Cardiac septum (tissue), 1 donor: ENCODE measurements at places on chromosomes 11 and 22.

GRCh38 chr11:16278979-16279378 lies 77.4 kb downstream of the SOX6 start:
- no peak for DNase-seq

DNA sequence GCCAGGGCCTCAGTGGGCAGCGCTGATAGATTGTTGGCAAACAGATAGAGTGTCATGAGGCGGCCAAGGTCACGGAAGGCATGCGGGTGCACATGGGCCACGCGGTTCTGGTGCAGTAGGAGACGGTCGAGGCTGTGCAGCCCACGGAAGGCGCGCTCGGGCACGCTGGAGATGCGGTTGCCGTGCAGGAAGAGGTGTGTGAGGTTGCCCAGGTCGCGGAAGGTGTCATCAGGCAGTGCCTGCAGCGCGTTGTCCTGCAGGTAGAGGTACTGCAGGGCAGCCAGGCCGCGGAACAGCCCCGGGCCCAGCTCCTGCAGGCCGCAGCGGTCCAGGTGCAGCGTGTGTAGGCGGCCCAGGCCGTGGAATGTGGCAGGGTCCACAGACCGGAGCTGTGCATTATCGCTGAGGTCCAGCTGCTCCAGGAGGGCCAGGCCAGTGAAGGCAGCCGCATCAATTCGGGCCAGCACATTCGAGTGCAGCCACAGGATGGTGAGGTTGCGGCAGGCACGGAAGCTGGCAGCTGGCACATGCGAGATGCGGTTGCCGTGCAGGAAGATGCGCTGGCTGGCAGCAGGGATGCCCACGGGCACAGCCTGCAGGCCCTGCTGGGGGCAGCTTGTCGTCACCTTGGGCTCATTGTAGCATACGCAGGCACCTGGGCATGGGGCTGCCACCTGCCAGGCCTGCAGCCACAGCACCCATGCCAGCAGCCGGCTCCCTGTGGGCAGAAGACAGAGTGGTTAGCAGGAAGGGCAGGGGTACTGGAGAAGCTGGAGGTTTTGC lies 25.5 kb downstream of the RTN4R start:
- DNase-seq: no peak

DNA sequence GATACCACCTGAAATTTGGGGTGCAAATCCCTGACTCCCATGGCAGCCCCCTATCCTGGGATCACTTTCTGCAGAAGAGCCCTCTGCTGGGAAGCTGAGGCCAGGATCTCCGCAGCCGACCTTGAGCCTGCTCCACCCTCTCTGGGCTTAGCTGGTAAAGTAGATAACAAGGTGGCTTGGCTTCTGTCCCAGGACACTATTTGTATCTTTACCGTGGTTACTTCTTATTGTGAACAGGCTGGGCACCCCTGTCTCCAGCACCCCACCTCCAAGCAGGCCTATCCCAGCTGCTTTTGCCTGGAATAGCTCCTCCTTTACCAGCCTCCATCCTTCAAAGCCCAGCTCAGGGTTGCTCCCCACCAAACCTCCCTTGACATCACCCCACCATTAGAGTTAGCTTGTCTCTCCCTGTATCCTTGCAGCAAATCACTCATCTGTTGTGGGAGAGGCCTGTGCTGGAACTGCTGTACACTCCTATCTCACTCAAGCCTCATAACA lies 35.2 kb upstream of the P2RY2 start:
- no peak for DNase-seq

DNA sequence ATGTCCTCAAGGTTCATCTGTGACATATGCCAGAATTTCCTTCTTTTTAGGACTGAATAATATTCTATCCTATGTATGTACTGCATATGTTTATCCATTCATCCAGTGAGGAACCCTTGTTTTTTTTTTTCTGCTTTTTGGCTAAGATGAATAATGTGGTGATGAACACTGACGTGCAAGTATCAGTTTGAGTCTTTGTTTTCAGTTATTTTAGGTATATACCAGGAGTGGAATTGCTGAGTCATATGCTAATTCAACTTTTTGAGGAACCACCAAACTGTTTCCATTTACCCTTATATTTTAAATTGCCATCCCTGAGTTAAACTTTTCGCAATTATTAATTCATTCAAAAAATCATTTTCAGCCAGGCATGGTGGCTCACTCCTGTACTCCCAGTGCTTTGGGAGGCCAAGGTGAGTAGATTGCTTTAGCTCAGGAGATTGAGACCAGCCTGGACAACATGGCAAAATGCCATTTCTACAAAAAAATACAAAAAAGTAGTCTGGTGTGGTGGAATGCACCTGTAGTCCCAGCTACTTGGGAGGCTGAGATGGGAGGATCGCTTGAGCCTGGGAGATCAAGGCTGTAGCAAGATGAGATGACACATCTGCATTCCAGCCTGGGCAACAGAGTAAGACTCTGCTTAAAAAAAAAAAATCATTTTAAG lies 64.2 kb downstream of the MICAL2 start:
- DNase-seq: no peak

DNA sequence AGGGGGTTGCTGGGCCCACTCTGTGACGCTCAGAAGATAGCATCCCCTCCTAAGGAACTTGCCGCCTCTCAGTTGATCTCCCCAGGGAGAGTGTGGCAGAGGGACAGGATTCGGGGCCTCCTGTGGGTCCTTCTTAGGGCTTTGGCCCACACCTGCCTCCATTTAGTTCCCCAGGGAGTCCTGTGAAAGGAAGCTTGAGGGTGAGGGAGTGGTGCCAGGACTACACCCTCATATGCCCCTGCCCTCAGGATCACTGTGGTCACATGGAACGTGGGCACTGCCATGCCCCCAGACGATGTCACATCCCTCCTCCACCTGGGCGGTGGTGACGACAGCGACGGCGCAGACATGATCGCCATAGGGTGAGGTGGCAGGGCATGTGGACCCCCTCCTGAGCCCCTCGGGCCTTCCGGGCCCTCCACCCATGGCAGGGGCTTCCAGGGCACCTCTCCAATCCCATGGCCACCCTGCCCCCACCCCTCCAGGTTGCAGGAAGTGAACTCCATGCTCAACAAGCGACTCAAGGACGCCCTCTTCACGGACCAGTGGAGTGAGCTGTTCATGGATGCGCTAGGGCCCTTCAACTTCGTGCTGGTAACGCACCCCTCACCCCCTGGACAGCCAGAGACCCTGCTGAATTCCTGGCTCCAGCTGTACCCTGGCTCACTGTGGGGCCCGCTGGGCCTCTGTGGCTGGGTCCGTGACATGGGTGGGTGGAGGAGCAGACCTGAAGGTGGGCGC lies 3.5 kb downstream of the INPP5J start:
- no peak for DNase-seq

DNA sequence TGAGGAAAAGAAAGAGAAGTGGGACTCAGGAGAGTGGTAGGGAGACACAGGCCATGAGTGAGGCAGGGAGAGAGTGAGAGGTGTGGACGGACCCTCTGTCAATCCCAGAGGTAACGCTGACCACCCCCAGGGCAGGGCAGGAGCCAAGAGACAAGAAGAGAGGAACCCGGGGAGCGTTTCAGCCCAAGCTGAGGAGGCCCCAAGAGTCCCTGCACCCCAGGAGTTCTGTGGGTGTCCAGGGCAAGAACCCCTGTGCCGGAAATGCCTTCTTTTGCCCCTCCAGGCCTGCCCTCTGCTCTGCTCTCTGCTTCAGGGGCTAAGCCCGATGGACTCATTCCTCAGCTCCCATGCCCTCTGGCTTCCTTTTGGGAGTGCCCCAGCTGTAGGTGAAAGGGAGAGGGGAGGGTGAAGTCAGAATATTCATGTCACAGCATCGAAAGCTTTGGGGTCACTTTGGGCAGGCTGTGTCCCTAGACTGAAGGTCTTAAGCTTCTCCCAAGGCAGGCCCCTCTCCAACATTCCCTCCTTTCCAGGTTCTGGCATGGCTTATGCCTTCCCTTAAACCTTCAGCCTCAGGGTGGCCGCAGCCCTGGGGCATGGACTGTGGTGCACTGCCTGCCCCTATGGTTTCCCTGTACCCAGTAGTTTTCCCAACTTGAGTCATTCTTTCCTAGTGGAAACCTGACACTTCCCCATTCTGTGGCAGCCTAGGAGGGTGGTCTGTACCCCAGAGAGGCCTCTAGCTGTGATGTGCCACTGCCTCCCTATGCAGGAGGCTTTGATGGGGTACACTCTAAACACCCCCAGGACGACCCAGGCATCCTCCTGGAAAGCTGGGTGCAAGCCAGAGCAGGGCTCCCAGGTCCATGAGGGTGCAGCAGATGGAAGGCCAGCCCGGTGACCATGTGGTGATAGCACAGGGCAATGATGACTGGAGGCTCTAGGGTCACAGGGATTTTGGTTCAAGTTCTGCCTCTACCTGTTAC lies 27.1 kb downstream of the MYEOV start:
- peak; percentile 36 for DNase-seq

- DNase-seq: no peak
Measured at GRCh38 chr22:22235558-22235957, 9.0 kb upstream of the VPREB1 start.

DNA sequence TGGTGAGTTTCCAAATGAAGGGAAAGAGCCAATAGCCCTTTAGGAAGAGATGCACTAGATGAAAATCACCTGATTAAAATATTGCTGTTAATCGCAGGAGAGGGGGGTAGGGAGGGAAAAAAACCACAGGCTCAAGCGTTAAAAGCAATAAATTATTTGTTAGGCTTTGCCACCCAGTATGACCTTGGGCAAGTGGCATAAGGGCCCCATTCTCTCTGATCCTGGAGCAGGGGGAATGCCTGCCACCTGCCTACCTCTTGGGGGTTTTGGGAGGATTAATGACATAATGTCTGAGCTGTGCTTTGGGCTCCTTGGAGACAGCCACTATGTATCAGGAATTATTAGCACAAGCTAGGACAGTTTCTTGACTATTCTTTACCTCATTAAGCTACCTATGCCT lies 80.0 kb downstream of the ZNRF3 start:
- DNase-seq: no peak

DNA sequence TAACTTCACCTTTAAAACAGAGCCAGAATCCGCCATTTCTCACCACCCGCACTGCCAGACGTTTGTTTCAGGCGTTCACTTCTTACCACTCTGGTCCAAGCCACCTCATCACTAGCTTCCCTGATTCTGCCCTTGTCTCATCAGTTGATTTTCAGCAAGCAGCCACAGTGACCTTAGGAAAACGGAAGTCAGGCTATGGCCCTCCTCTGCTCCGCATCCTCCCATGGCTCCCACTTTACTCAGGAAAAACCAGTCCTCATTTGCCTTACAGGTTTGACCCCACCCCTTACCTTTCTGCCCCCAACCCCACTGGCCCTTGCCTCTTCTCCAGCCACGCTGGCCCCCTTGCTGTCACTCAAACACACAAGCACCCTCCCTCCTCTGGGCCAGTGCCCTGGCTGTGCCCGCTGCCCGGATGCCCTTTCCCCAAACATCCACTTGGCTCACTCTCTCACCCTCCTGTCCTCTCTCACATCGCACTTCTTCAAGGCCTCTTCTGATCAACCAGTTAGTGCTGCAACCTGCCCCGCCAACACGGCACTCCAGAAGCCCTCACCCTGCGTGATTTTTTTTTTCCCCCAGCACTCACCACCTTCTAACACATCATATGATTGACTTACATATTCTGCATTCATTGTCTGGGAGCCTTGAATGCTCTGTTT lies 18.9 kb downstream of the TPST2 start:
- DNase-seq: no peak

GRCh38 chr11:91046261-91046660 lies 823.4 kb upstream of the CHORDC1 start:
- no peak for DNase-seq

DNA sequence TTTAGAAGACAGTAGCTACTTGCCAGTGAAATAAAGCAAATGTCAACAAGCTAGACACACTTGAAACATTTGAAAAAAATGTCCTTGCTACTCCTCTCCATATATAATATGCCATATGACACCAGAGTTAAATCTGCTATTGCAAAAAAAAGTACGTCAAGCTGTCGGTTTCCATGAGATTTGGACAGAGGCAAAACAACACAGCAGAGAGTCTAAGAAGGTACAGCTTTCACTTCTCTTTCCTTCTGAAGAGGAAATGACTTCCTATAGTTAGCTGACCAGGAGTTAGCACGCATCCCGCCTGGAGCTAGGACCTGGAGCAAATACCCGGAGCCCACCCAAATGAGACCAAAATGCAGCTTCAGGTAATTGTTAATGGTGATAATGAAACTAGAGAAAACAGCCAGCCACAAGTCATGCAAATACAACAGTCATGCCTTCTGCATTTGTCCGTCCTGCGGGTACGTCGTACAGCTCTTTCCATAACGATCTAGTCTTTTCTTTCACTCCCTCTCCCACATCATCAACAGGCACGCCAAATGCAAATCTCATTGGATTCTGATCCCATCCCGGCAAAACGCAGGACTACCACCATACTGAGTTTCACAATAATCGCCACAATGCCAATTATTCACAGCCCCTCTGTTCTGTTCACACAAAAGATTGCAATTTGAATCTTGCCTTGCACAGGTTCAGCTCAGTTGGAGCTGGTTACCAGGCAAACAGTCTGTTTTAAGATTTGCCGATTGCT lies 395.0 kb upstream of the CCDC90B start:
- DNase-seq: no peak

DNA sequence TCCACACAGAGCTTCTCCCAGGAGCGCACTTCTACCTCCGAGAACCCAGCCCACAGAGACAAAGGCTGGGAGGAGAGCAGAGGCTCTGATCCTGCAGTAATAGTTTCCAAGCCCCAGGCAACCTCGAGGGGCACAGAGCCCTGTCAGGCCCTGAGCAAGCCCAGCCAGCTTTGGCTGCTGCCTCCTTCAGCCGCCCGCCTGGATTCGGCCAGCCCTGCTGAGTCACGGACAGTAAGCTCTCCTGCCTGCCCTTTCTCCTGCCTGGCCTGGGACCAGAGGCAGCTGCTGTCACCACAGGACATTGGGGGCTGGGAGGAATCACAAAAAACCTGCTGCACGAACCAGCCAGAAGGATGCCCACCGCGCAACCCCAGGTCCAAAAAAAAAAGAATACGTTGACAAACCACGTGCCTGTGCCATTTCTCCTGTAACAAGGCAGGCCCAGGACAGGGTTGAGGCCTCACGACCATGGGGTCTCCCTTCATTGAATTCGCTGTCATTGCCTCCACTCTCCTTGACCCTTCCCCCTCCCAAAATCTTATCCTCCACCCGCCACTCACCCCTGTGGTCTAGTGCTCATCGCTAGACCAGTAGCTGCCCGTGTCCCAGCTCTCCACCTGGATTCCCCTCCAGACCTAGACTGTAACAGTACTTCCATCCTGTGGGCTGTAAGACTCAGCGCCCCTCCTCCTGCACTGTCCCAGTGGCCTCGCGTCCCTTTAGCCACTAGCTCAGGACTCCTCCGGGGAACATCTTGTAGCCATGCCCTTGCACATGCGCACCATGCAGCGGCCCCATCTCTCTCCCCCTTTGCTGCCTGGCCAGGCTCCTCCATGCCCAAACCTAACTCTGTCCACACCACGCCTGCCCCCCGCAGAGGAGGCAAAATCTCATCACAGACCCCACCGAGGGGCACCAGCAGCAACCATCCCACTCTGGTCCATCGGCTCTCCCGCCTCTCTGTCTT lies 7.4 kb upstream of the SLC22A12 start:
- peak; percentile 51 for DNase-seq

GRCh38 chr11:118928870-118929500 lies 3.3 kb upstream of the BCL9L start:
- no peak for DNase-seq

GRCh38 chr22:40567626-40568328 lies 68.7 kb downstream of the MRTFA start:
- no peak for DNase-seq
